ENCODE measurements at places on chromosomes 16 and 17. TPM values are rescaled to one million over a fixed set of nuclear protein-coding genes. Genes with fewer than 3 reads are reported as not detected.

SLX4 gene
- total RNA-seq: 7.0 TPM

SYT17 gene
- total RNA-seq: under 0.01 TPM

PDE6G gene
- total RNA-seq: 0.63 TPM

INCA1 gene
- not detected for total RNA-seq

TBC1D26 gene
- total RNA-seq: not detected

CCDC154 gene
- 0.41 TPM for total RNA-seq

KRTAP4-1 gene
- not detected for total RNA-seq

PRR35 gene
- not detected for total RNA-seq

CA10 gene
- not detected for total RNA-seq

FBF1 gene
- 14.1 TPM for total RNA-seq

GDE1 gene
- total RNA-seq: 34.3 TPM

NMT1 gene
- 296 TPM for total RNA-seq

NTN3 gene
- total RNA-seq: 0.45 TPM

CD300C gene
- total RNA-seq: not detected

COIL gene
- 13.3 TPM for total RNA-seq

PRAC2 gene
- total RNA-seq: not detected

NUPR1 gene
- 56.1 TPM for total RNA-seq

BAHCC1 gene
- 14.3 TPM for total RNA-seq

UTS2R gene
- total RNA-seq: not detected

KRT39 gene
- total RNA-seq: not detected

KIAA0753 gene
- 14.4 TPM for total RNA-seq

C16orf86 gene
- total RNA-seq: 14.8 TPM

TAC4 gene
- not detected for total RNA-seq

P2RX5 gene
- total RNA-seq: 1.2 TPM

ADAMTS18 gene
- total RNA-seq: 0.08 TPM

TP53TG3 gene
- not detected for total RNA-seq

BTBD17 gene
- not detected for total RNA-seq

TBC1D3E gene
- total RNA-seq: not detected

LRRC75A gene
- 6.1 TPM for total RNA-seq

CDT1 gene
- total RNA-seq: 0.82 TPM

TMEM106A gene
- 4.3 TPM for total RNA-seq

PHF12 gene
- total RNA-seq: 25.7 TPM

KRTAP2-2 gene
- total RNA-seq: not detected
